ENCODE measurements at places on chromosomes 7 and 10.
A peak's percentile ranks its signal among the peaks of the same experiment; 100 is the strongest.

DNA sequence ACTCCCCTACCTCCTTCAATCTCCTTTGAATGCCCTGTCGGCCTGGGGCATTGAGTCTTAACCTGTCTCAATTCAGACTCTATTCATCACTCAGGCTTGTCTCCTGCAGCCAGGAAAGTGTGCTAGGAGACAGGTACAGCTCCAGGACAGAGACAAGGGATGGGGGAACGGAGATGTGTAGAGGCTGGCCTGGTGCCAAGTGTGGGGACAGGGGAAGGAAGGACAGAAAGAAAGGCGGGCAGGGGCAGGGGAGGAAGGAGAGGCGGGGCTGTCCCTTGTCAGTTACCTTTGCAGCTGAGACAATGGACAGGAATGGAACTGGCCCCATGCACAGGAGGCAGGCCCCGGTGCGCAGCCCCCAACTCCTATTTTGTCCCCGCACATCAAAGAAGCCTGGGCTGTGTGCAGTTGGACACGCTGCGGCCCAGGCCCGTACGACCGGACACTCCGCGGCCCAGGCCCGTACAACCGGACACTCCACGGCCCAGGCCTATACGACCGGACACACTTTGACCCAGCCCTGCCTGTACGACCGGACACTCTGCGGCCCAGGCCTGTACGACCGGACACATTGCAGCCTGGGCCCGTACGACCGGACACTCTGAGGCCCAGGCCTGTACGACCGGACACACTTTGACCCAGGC is 36.9 kb downstream of the CHST15 start:
- no peak for DNase-seq

GRCh38 chr10:52071814-52072213 is 242.3 kb upstream of the DKK1 start:
- no peak for DNase-seq

GRCh38 chr10:62047960-62048383 is 146.5 kb downstream of the ARID5B start:
- DNase-seq: peak; percentile 57

GRCh38 chr7:87318741-87319140 is 26.7 kb upstream of the CROT start:
- no peak for DNase-seq

GRCh38 chr10:114544045-114544659 is 113.9 kb downstream of the ABLIM1 start:
- peak; percentile 60 for DNase-seq

DNA sequence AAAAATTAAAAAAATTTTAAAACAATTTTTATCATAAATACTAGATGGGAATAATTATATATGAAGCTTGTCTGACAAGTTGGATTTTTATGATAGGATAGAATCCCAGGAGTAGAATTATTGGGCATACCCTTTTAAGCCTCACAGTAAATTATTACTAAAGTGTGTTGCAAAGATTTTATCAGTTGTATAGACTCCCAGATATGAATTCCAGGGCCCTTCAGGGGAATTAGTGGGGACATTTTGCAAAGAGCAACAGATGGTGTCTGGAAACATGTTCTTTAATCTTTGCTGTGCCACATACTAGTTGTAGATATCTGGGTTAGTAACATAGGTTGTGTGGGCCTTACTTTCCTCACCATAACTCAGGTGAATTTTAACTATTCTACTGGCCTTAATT is 28.7 kb downstream of the ZEB1 start:
- no peak for DNase-seq

DNA sequence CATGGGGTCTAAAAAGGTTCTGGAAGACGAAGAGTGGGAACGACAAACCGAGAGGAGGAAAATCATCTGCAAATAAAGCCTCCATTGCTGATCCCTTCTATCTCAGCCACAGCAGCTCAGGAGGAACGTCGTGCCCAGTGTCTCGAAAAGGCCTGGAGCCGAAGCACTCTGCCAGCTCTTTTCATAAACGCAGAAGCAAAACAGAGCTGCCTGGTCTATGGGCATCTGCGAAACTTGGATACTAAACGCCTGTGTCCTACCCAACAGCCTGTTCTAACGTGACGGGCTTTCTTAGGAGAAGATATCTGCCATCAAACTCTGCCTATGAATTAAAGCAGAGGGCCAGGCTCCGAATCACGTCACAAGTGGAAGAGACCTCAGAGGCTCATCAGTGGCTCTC is 68.7 kb downstream of the GNA12 start:
- no peak for DNase-seq

DNA sequence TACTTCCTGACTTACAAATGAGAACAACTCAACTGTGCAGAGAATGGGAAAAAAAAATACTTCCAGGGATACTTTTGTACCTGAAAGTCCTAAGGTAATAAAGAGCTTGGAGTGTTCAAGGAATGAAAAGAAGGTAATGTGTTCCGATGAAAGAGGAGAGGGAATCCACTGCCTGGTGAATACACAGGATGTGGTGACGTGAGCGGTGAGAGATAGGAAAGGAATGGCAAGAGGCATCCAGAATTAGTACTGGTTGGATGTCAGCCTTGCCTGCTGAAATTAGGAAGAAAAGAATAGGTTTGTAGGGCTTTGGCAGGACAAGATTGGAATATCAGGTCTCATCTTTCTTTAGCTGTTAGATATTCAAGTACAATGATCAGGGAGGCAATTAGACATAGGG is 347.7 kb downstream of the POM121L12 start:
- no peak for DNase-seq

DNA sequence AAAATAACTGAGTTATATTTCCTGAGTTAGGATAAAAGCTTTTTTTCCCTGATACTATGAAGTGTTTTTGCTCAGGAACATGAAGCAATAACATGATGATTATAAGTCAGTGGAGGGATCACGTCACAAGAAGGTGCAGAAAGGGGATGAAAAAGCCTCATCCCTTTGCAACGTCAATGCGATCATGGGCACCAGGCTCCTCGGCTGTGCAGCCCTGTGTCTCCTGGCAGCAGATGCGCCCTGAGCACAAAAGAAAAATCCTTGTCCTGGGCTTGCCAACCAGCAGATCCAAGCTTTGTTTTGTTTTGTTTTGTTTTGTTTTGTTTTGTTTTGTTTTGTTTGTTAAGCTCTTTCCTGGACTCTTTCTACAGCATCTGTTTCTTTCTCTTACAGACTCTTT is 103.5 kb upstream of the PRSS1 start:
- DNase-seq: no peak

GRCh38 chr10:126842836-126843235 is 62.4 kb upstream of the DOCK1 start:
- DNase-seq: no peak

- DNase-seq: no peak
Observed at GRCh38 chr10:48459270-48460150, 145.4 kb downstream of the ARHGAP22 start.

GRCh38 chr7:140899883-140900282 is 24.8 kb downstream of the BRAF start:
- DNase-seq: no peak

GRCh38 chr10:113422371-113422770 is 130.5 kb upstream of the HABP2 start:
- no peak for DNase-seq

DNA sequence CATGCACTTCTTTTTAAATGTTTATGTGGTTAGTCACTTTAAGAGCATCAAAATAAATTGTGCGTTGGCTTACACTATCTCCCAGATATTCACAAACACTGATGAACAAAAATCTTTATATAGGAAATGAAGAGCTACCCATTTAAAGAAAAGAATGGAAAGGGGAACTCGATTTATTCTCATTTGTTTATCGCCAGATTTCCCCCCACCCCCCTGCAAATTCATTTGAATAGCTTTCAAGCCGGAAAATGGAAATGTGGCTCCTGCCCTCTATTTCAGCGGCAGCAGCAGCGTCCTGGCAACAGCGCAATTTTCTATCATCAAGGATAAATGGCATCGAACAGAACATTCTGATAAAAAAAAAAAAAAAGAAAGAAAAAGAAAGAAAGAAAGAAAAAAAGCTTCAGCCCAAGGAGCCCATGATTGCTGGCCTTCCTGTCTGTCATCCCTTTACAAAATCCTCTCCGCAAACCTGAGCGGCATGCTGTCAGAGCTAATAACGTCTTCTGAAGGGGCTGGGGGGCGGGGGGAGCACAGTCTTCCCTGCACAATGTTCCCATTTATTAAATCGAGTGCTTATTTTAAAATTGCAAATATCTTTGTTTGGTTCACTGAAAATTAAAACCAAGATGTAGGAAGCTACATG is 13.7 kb upstream of the DLX6 start:
- no peak for DNase-seq

- DNase-seq: no peak
Observed at GRCh38 chr10:94992811-94993210, 54.4 kb downstream of the CYP2C9 start.

DNA sequence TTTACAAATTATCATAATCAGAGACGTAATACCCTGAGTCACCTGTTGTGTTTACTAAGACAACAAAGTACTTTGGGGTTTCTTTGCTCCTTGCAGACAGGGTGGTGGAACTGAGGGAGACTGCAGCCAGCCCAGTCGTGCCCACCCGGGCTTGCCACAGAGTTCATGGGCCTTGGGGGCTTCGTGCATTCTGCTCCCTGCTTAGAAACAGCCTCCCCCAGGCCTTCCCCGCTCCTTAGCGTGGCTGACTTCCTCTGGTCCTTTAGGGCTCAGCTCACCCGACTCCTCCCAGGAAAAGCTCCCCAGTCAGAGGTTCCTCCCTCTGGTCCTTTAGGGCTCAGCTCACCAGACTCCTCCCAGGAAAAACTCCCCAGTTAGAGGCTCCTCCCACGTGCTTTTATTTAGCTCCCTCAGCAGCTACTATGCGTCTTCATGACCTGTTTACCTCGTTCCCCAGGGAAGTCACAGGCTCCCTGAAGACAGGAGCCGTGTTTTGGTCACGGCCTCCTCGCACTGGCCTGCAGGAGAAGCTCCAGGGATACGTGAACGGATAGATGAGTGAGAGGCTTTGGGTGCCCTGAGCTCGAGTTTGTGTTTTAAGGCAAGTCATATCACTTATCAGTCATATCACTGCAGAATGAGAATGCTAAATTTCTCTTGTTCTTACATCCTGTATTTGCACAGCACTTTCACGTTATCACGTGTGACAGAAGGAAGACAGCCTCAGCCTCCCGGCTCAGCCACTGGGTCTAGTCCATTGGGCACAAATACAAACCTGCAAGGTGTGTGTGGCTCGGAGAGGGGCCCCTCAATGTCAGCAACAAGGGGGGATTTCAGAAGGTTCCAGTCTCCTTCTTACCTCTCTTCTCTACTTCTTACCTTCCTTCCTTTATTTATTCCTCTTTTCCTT is 52.7 kb upstream of the VIPR2 start:
- DNase-seq: peak; percentile 45

GRCh38 chr7:47724335-47724982 is 142.5 kb upstream of the TNS3 start:
- DNase-seq: no peak

GRCh38 chr10:92729886-92730285 is 40.1 kb downstream of the HHEX start:
- no peak for DNase-seq

DNA sequence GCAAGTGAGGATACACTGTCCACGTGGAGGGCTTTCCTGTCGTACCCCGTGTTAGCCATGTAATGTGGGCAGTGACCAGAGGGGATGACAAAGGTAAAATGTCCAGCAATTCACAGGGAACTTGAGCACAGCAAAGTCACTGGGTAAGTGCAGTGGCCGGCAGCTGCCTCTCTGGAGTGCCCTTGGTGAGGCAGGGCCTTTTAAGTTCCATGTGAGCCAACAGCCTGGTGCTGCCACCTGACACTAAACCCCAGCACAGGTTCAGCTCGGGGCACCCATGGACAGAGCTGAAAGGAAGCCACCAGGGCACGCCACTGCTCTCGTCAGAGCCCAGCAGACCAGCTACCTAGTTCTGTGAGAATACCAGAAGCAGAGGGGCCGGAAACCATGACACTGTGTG is 168.3 kb downstream of the PRKAG2 start:
- no peak for DNase-seq

- no peak for DNase-seq
Observed at GRCh38 chr10:102381983-102382382, 13.5 kb upstream of the NFKB2 start.

DNA sequence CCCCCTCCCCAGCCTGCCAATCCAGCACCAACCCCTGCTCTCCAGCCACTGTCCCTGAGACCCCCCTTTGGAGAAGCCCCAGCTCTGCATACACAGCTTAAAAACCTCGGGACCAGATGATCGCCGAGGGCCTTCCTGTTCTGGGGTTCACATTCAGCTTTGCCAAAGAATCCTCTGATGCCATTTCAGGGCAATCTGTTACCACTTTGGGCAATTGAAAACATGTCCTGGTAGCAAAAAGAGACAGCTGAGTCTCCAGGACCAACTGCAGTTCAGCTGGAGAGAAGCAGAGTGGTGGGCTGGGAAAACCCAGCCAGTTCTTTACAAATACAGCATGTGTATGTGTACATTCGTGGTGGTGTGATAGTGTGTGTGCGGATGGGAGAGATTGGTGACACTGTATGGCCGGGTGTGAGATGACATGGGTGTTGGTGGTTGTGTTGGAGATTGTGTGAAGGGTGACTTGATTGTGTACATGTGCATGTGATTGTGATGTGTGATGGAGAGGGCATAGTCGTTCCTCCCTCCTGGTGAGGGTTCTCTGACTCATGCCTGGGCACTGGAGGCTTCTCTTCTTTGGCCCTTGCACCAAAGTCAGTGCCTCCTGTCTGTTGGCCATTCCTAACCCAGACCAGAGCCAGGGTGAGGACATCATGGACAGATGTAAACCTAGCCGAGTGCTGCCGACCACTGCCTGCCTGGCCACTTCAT is 48.5 kb upstream of the AQP1 start:
- no peak for DNase-seq

GRCh38 chr7:107996072-107996882 is 6.7 kb downstream of the LAMB1 start:
- no peak for DNase-seq

DNA sequence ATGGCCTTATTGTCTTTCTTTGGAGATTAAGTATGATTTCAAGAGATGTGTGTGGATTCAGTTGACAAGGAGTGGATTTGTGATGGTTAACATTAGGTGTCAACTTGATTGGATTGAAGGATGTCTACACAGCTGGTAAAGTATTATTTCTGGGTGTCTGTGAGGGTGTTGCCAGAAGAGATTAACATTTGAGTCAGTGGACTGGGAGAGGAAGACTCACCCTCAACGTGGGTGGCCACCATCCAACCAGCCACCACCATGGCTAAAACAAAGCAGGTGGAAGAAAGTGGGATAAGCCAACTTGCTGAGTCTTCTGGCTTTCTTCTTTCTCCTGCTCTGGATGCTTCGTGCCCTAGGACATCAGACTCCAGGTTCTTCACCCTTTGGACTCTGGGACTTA is 76.1 kb downstream of the GPR37 start:
- DNase-seq: no peak

- DNase-seq: no peak
Observed at GRCh38 chr7:81669476-81670105, 100.3 kb downstream of the HGF start.

DNA sequence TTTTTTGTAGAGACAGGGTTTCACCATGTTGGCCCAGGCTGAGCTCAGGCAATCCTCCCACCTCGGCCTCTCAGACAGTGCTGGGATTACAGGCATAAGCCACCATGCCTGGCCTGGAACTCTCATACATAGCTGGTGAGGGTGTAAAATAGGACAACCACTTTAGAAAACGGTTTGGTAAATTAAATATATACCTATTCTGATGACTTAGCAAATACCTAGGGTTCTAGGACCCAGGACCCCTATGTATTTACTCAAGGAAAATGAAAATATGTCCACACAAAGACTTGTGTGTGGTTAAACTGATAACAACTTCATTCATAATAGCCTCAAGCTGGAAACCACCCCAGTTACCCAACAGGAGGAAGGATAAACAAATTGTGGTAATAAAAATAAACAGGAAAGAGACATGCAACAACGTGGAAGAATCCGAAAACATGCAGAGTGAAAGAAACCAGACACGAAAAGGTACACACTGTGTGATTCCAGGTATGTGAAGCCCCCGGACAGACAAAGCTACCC is 52.7 kb downstream of the CARD11 start:
- no peak for DNase-seq

Data from stimulated activated CD4-positive, alpha-beta T cell treated with anti-CD3 and anti-CD28 coated beads, Interleukin-2, amount 100 ng/mL, for 24 hours (primary cell).